ENCODE measurements at places on chromosomes 16 and 17.

- no peak for DNase-seq
These were observed 86.8 kb upstream of the SOX9 start for GRCh38 chr17:72034000-72034399.

DNA sequence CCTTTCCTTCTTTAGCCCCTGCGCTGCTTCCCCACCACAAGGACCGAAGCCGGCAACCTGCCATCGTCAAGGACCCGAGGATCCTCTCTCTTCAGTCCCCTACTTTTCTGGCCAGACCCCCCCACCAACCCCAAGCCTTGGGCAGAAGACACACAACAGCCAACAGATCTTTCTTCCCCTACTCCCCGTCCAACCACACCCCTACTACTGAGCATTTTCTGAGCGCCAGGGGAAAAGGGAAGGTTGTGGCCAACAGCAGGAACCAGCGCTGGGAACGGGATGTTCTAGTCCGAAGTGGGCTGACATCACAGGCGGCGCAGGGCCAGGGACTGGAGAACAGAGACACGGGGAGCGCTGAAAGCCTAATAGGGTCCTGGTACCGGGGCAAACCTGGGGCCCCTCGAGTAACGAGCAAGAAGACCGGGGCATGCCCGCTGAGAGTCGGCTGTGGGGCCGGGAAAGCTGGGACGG lies 528 bp downstream of the PER1 start:
- peak; percentile 56 for DNase-seq

DNA sequence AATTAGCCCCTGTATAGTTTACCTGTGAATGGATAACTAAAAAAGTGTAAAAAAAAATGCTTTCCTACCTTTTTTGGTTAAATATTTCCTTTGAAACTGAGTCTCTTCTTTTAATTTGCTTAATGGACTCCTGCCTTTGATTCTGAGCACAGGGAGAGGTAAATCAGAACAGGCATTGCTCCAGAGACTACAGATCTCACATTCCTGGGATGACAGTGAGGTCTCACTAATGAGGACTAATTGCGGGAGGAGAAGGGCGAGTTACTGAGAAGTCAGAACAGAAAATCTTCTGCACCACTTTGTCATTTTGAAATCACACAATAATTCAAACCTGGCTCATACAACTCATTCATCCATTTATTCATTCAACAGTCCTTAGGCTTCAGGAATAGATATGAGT lies 437.0 kb upstream of the ASIC2 start:
- DNase-seq = no peak

GRCh38 chr17:74147966-74148365 lies 55.5 kb upstream of the RPL38 start:
- no peak for DNase-seq

DNA sequence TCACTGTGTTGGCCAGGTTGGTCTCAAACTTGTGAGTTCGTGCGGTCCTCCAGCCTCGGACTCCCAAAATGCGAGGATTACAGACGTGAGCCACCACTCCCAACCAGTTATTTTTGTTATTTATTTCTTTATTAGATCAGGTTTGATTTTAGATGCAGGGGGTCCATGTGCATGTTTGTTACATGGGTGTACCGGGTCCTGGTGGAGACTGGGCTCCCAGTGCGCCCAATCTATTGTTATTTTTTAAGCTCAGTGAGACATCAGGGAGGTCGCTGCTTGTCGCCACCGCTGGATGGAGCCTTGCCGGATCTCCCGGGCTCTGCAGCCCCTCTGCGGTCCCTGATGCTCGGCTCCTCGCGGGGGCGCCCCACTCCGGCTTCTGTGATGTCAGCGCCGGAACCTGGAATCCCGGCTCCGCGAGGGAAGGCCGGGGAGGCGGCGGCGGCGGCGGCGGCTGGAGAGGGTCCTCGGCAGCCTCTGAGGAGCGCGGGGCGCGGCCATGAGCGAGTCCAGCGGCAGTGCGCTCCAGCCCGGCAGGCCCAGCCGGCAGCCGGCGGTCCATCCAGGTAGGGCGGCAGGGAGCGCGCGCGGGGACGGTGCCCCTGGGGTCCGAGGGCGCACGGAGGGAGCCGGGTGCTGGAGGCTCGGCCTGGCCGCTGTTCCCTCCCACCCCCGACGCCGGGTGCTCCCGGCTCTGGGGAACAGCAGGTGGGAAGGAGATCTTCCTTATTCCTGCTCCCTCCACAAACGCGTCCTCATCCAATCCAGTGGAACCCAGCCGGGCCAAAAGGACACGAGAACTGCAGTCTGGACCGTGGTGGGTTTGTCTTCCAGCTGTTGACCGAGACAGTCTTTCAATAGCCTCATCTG lies at the start of gene TMC7:
Gene TMC7 (plus strand): TSS at position 370 of the 870 bp plus-strand sequence. CDS start 130 bp downstream, at position 500.
- DNase-seq = peak; percentile 67

GRCh38 chr17:64992325-64992802 lies 64.2 kb downstream of the GNA13 start:
- peak; percentile 27 for DNase-seq

- DNase-seq = no peak
These were observed 25.6 kb downstream of the TPSG1 start for GRCh38 chr16:1199347-1200013.

GRCh38 chr16:1069154-1069553 lies 3.4 kb upstream of the SSTR5 start:
- peak; percentile 37 for DNase-seq

DNA sequence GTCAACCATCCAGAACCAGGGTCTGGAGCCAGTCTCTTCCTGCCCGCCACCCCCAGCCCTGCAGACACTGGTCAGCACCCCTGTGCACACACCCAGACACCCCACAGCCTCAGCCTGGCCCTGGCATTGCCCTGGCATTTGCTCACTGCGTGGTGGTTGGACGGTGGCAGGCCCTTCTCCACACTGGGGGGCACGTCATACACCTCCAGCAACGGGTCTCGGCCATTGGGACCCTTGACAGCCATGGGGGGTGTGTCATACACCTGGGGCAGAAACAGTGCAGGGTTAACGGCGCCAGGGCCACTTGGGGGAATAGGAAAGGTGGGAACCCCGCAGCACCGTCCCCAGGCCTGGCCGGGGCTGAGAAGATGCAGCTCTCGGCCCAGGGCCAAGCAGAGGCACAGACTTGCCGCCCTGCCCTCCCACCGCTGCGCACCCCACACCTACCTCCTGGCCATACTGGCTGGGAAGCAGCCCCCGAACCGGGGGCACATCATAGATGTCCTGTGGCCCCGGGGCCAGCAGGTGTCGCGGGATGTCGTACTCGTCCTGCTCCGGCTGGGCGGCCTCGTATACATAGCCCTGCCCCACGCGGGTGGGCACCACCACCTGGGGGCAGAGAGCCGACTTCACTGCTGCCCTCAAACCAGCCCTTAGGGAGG lies 14.6 kb downstream of the BCAR1 start:
- DNase-seq = no peak

DNA sequence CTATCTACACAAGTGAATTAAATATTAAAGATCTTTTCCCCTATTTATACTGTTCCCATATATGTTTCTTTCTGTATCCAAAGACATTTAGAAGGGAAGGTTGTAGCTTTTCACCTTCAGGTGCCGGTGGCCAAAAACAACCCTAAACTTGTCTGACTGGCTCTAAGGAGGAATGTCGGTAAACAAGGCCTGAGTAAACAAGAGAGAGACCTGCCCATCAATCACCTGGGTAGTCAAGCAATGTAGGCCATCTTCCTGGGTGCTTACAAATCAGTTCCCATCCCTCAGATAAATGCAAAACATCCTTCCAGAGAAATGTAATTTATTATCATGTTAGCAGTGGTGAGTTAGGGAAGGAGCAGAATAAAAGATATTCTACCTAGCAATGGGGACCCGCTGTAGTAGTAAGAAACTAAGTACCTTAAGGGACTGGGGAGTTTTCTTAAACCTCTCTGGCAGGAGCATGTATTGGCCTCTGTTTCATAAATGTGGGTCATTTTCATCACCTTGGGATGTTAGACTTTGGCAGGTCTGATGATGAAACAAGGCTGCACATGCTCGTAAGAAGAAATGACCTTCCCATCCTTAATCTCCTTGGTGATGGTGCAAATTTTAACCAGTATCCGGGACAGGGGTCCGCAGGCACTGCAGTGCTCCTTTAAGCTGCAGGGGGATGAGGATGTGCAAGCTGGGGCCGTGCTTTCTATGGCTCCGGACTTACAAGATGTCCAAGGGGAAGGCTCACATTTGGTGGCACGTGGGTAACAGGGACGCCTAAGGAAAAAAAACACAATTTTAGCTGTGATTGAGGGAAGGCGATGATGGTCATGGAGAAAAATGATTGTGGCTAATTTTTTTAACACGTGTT lies 8.4 kb downstream of the KRT39 start:
- no peak for DNase-seq

DNA sequence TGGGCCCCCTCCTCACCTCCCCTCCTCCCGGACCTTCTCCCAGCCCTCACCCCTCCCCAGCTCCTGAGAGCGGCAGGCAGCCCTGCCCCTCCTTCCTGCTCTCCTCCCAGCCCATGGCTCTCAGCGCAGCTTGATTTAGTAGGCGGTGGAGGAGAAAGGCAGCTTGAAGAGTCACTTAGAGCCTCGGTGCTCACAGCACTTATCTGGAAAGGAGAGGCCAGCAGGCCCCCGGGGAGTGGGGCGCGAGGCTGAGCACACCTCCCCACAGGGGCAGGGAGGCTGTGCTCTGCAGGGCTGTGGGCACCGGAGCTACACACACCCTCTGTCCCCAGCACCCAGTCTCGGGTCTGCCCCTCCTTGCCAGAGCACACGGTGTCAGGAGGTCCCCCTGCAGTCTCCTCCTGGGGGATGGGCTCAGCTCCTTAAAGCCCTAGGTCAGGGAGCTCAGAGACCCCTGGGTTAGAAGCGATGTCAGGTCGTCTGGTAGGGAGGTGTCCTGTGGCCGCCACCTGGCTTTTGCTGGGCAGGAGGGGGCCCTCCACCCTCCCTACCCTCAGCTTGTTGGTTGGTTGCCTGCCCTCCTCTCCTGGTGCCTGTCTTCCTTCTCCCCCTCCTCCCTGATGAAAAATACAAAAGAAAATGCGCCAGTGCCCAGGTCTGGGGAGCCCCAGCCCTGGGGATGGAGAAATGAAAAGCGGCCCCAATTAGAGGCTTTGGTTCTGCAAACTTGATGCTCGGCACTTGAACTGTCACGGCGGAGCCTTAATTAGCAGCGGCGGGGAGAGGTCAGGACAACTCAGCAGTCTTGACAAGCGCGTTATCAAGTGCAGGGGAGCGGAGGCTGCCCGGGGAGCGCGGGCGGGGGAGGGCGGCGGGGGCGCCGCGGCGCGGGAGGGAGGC lies 151.1 kb upstream of the GSE1 start:
- peak; percentile 34 for DNase-seq

GRCh38 chr16:54405478-54405877 lies 118.9 kb upstream of the IRX3 start:
- no peak for DNase-seq

DNA sequence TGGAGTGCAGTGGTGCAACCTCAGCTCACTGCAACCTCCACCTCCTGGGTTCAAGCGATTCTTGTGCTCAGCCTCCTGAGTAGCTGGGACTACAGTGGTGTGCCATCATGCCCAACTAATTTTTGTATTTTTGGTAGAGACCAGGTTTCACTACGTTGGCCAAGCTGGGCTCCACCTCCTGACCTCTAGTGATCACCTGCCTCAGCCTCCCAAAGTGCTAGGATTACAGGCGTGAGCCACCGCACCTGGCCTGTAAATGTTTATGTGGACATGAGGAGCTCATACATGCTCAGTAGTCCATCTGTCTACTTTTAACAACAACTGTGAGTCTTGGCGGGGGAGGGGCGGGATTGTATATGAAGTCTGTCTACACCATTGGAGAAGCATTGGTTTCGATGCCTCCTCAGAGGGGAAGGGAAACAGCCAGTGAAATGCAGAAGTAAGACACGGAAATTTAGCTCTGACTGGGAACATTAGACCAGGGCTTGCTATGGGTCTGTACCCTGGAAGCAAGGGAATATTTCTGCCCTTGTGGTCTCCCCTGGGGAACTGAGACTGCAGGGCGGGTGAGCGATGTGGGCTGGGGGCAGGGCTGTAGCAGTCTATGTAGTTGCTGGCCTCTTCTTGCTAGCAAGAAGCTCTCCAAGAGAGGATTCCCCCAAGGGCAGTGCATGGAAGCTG lies 9.3 kb downstream of the NUBP1 start:
- DNase-seq = no peak

DNA sequence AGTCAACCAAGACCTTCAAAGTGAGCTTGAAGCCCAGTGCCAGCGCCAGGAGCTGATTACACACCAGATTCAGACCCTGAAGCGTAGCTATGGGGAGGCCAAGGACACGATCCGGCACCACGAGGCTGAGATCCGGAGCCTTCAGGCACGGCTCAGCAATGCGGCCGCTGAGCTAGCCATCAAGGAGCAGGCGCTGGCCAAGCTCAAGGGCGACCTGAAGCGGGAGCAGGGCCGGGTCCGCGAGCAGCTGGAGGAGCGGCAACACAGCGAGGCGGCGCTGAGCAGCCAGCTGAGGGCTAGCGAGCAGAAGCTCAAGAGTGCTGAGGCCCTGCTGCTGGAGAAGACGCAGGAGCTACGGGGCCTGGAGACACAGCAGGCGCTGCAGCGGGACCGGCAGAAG lies 42.0 kb downstream of the PLD6 start:
- no peak for DNase-seq

- no peak for DNase-seq
These were observed 16.2 kb upstream of the RHBDL3 start for GRCh38 chr17:32249475-32249874.

GRCh38 chr17:3882276-3882675 lies 10.6 kb downstream of the CAMKK1 start:
- DNase-seq = no peak

DNA sequence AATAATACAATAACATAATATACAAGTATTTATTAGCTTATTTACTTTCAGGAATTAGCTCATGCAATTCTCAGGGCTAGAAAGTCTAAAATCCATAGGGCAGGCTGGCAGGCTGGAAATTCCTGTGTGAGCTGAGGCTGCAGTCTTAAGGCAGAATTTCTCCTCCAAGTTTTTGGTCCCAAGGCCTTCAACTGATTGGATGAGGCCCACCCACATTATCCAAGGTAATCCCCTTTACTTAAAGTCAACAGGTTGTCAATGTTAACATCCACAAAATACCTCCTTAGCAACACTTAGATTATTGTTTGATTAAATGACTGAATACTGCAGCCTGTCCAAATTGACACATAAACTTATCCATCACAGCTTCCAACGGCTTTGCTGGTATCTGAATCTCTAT lies 32.9 kb upstream of the SOX9 start:
- DNase-seq = no peak

- no peak for DNase-seq
These were observed 53.9 kb downstream of the PLCG2 start for GRCh38 chr16:81832801-81833547.

- DNase-seq = no peak
These were observed 49.9 kb downstream of the ADCY7 start for GRCh38 chr16:50316102-50316847.

GRCh38 chr17:27078296-27078695 lies 215.6 kb upstream of the WSB1 start:
- DNase-seq = no peak

DNA sequence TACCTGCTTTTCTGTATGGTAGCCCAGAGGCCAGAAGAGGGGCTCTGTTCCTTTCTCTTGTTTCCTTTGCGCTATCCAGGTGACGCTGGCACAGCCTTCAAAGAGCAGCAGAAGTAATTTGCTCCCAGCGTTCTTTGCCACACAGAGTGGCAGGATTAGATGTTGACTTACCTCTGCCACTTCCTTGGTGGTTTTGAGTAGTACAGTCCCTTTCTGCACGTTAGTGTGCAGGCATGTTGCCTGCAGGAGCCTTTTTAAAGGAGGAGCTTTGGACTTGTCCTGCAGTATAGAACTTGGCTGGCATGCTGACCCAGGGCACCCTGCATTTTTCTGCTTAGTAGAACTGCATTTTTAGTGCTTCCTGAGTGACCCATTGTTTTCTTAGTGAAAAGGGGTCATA lies at the start of gene ABCC11:
Gene ABCC11 (minus strand): TSS at position 229 of the 400 bp plus-strand sequence. CDS start 15,618 bp downstream, outside the sequence.
- DNase-seq = no peak

GRCh38 chr17:17351901-17352781 lies 49.0 kb downstream of the NT5M start:
- no peak for DNase-seq

- DNase-seq = no peak
These were observed 126.0 kb upstream of the SDK2 start for GRCh38 chr17:73770115-73770848.
